Stimulated activated CD8-positive, alpha-beta memory T cell treated with anti-CD3 and anti-CD28 coated beads, Interleukin-15, amount 100 ng/mL, for 48 hours (primary cell): ENCODE measurements at places on chromosomes 1 and 21.

GRCh38 chr1:24516506-24516905, 13.9 kb downstream of the RCAN3 start:
- DNase-seq = no peak

DNA sequence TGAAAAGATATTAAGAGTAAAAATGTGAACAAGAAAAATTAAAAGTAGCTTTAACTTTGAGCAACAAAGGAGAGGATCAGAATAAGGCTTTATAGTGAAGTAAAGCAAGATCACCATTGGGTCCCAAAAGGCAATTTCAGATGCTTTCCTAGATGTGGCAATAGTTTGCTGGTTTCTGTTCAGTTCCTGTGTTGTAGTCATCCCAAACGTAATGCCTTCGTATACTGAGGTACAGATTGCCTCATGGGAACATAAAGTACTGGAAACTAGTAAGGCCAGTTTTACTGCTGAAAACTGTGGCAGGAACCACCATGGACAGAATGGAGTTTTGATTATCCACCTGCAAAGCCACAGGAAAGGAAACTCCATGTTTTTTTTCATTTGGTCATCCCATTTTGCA, 283.5 kb upstream of the SGIP1 start:
- no peak for DNase-seq

DNA sequence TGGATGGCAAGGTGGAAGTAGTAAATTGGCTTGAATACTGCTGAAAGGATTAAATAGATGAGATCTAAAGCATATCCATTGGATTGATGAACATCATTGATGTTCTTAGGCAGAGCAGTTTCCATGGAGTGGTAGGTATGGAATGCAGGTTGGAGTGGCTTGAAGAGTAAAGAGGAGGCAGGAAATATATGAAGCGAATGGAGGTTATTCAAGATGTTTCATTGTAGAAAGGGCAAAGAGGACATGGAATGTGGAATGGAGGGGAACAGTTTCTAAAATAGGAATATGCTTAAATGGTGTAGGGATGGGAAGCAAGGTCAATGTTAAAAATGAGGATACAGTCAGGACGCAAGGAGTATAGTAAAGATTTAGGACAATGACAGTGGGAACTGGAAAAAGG, 6.1 kb downstream of the OSBPL9 start:
- no peak for DNase-seq

- peak; percentile 13 for DNase-seq
Observed at GRCh38 chr1:213987927-213988506, at the start of gene PROX1. PROX1 (plus strand) TSS chr1:213987973; CDS start chr1:213996536, 8,563 bp downstream.

DNA sequence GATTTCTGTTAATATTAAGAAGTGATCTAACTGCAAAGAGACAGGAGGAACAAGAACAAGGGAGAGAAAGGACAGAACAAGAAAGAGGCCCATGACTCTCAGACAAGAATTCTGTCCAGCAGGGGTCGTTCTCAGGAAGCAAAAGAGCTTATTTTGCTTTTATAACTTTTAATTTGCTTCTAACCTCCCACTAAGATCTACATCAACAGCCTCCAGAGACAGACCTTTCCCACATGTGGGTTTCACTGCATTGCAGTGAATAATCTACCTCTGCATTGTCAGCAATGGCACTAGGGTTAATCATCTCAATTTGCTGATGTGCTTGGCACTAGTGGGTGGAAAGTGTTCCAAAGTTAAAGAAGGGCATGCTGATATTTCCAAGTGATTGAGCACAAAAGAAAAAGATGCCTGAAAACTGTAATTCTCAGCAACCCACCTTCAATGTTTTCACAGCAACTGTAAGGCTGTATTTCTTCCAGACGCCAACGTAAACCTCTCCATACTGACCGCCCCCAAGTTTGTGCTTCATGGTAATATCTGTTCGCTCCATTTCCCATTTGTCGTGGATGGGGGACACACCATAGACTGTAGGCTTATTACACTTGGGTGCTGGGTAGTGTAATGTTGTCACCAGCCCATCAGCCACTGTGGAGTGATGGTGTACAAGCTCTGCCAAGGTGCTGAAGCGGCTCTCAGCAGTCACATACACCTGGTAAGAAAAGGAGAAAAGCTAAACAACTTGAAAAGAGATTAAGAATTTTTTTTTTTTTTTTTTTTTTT, 39.5 kb downstream of the TOR3A start:
- no peak for DNase-seq

DNA sequence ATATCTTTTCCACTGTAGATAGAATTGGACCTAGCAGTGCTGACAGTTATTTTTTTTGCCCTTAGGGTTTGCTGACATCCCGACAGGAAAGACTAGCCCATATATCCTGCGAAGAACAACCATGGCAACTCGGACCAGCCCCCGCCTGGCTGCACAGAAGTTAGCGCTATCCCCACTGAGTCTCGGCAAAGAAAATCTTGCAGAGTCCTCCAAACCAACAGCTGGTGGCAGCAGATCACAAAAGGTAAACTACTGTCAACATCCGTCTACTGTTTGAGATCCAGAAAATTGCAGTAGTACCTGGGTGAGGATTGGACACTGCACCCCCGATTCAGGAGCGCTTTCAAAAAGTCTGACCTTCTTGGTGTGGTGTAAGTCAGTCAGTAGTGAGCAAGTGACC, 55.8 kb downstream of the CENPF start:
- DNase-seq = no peak
